Endothelial cell (in vitro differentiated cells): ENCODE measurements at places on chromosomes 11 and 22. TPM values are rescaled to one million over a fixed set of nuclear protein-coding genes. Genes with fewer than 3 reads are reported as not detected.

GRCh38 chr11:126147208-126148111 is 64.0 kb downstream of the RPUSD4 start:
- H3K4me1 ChIP-seq = peaks cover 8% of the 10 kb centered on the region
- H3K36me3 ChIP-seq = no peaks in the 10 kb centered on the region
- no peak overlapping the region for H3K4me3 ChIP-seq
- peaks cover 4% of the 10 kb centered on the region for H3K27me3 ChIP-seq
- no peak for DNase-seq

GRCh38 chr11:47987310-47987709 is 7.0 kb downstream of the PTPRJ start:
- H3K27ac ChIP-seq = no peak overlapping the region
- no peaks in the 10 kb centered on the region for H3K36me3 ChIP-seq
- peaks cover 3% of the 10 kb centered on the region for H3K27me3 ChIP-seq
- H3K4me1 ChIP-seq = peaks cover 18% of the 10 kb centered on the region
- no peak for DNase-seq

DNA sequence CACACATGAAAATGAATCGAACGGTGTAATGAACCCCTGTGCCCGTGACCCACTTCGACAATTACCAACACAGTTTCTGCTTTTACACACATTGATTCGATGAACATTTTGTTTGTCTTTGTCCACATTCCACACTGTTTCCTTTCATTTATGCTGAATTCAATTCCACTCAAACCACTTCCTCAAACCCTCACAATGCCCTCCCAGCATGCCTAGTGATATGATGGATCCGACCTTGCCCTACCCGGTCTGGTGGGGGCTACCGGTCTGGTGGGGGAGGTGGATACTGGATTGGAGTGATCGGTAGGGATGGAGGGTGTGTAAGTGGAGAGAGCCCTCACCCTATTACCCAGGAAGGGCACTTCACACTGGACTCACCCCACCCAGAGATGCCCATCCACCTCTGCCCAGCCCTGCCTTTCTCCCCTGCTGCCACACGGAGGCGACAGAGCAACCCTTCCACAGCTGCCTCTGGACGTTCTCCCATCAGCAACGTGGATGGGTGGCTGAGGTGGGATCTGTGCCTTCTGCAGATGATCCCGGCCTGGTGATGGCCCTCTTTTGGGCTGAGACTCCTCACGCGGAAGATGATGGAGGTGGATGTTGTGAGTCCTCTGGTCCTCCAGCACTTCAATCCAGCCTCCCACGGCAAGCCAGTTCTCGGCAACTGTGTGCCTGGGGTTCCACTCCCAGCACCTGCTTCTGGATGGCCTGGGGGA is 33.0 kb upstream of the P2RY2 start:
- no peak overlapping the region for H3K27ac ChIP-seq
- no peak overlapping the region for H3K4me3 ChIP-seq
- peaks cover 3% of the 10 kb centered on the region for H3K27me3 ChIP-seq
- peaks cover 7% of the 10 kb centered on the region for H3K4me1 ChIP-seq

GRCh38 chr22:29313126-29313575 is 2.3 kb downstream of the RASL10A start:
- peak overlapping the region; percentile 77 for H3K27ac ChIP-seq
- peak overlapping the region; percentile 65 for H3K4me3 ChIP-seq
- peaks cover 38% of the 10 kb centered on the region for H3K4me1 ChIP-seq

ADAMTS8 gene
- total RNA-seq = 0.31 TPM

- peaks cover 10% of the 10 kb centered on the region for H3K4me1 ChIP-seq
- H3K36me3 ChIP-seq = peaks cover 3% of the 10 kb centered on the region
- peak; percentile 77 for DNase-seq
Observed at GRCh38 chr22:27670701-27671412, 130.7 kb downstream of the MN1 start.

- H3K27ac ChIP-seq = no peak overlapping the region
- peaks cover 42% of the 10 kb centered on the region for H3K4me1 ChIP-seq
- no peak overlapping the region for H3K4me3 ChIP-seq
- peaks cover 7% of the 10 kb centered on the region for H3K27me3 ChIP-seq
Observed at GRCh38 chr22:31940506-31940905, 3.8 kb upstream of the YWHAH start.

NF2 gene
- total RNA-seq = 44.3 TPM

DNA sequence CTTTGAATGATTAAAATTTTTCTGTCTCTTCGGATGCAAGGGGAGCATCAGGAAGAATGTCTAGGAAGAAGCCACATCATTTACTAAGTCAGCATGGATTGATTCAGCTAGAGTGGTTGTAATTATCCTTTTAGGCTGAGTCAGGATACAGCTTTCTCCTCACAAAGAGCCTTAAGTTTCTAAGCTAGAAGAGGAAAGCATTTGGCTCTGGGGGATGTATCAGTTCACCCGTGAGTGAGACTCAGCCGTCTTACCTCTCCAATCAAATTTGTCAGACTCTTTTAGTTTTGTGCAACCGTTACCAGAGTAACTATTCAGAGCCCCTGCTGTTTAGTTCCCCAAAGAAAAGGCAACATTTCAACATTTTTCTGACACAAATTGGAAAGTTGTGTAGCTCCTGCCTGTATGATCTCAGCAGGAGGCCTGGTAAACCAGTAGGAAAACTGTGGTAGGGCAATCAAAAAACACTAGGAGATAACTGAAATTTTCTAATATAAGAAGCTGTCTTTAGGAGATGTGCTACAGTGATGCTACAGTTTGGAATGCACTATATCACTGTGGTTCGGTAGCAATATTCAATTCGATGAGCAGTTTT is 432.4 kb upstream of the LUZP2 start:
- no peak overlapping the region for H3K4me3 ChIP-seq
- no peaks in the 10 kb centered on the region for H3K4me1 ChIP-seq
- no peaks in the 10 kb centered on the region for H3K27me3 ChIP-seq
- no peak for DNase-seq

MEI1 gene
- 0.38 TPM for total RNA-seq

DNA sequence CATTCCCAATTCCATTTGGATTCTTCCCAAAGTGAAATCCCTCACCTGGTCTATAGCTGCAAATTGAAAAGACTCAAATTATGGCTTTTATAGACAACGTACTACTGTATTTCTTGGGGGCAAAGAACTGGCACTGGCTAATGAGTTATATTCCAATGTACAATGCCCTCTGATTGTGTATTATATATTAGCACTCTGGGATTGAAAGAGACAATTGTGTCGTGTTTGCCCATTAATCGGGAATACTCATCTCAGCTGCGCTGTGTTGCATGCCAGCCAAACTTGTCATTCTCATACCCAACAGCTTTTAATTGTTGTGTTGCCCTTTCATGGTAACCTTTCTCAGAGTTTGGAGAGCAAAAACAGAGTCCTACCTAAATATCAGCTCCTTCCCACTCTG is 55.0 kb upstream of the ZBTB44 start:
- no peaks in the 10 kb centered on the region for H3K36me3 ChIP-seq
- DNase-seq = no peak
- no peaks in the 10 kb centered on the region for H3K4me1 ChIP-seq
- no peak overlapping the region for H3K4me3 ChIP-seq
- no peaks in the 10 kb centered on the region for H3K27me3 ChIP-seq

- H3K4me1 ChIP-seq = no peaks in the 10 kb centered on the region
- no peak for DNase-seq
- peaks cover 2% of the 10 kb centered on the region for H3K27me3 ChIP-seq
- H3K36me3 ChIP-seq = no peaks in the 10 kb centered on the region
- H3K27ac ChIP-seq = no peak overlapping the region
Observed at GRCh38 chr11:111059726-111060125, 185.8 kb upstream of the POU2AF2 start.

DNA sequence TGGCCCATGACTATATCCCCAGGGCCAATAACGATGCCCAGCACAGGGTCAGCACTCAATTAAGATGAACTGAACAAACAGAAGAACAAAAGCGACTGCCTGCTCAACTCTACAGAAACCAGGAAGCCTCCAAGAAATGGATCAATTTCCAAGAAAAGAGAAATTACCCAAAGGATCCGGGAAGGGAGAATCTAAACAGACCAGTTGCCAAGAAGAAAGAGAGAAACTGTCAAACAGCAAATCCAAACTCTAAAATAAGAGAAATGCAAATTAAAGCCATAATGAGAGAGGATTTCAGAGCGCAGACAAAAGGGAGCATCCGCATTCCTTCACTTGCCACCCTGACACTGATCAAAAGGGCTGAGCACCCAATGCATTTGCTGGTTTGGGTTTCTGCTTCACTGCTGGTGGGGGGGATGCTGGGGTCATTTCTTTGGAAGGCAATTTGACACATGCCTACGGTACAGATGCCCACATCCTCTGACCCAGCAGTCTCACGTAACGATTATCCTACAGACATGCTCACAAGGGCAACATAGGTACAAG is 37.7 kb upstream of the RFPL3 start:
- no peak for DNase-seq
- peaks cover 2% of the 10 kb centered on the region for H3K4me1 ChIP-seq
- H3K36me3 ChIP-seq = no peaks in the 10 kb centered on the region
- no peak overlapping the region for H3K27ac ChIP-seq
- peaks cover 2% of the 10 kb centered on the region for H3K27me3 ChIP-seq
- H3K4me3 ChIP-seq = no peak overlapping the region

DNA sequence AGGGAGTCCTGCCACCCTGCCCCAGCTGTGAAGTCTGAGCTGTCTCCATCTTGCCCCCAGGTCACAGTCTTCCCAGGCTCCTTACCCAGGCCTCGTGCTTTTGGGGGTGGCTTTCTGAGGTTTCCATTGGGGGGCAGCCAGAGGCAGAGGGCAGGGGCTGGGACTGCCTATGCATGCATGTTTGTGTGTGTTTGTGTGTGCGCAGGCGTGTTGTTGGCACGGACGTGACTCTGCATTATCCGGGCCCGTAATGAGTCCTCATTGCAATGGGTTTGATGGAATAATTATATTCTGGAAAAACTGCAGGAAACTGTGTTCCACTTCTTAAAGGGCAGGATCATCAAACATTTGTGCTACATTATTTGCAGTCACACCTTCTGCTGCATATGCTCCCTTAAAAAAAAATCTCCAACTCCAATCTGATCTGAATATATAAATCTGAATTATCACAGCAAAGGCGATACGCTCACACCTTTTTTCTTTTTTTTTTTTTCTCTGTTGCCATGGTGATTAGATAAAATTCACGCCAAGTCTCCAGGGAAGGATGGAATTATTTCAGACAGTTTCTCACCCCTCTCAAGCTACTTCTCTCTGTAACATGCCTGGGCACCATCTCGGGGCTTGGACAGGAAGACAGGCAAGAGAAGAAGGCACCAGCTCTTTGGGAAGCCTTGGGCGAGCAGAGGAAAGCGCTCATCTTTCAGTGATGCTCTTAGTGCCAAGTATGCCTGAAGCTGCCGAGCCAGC is 45.9 kb downstream of the DSCAML1 start:
- H3K27me3 ChIP-seq = peaks cover 5% of the 10 kb centered on the region
- H3K4me1 ChIP-seq = no peaks in the 10 kb centered on the region
- H3K4me3 ChIP-seq = no peak overlapping the region
- no peak overlapping the region for H3K27ac ChIP-seq
- no peaks in the 10 kb centered on the region for H3K36me3 ChIP-seq
- no peak for DNase-seq

RIMBP3C gene
- 0.18 TPM for total RNA-seq

DNA sequence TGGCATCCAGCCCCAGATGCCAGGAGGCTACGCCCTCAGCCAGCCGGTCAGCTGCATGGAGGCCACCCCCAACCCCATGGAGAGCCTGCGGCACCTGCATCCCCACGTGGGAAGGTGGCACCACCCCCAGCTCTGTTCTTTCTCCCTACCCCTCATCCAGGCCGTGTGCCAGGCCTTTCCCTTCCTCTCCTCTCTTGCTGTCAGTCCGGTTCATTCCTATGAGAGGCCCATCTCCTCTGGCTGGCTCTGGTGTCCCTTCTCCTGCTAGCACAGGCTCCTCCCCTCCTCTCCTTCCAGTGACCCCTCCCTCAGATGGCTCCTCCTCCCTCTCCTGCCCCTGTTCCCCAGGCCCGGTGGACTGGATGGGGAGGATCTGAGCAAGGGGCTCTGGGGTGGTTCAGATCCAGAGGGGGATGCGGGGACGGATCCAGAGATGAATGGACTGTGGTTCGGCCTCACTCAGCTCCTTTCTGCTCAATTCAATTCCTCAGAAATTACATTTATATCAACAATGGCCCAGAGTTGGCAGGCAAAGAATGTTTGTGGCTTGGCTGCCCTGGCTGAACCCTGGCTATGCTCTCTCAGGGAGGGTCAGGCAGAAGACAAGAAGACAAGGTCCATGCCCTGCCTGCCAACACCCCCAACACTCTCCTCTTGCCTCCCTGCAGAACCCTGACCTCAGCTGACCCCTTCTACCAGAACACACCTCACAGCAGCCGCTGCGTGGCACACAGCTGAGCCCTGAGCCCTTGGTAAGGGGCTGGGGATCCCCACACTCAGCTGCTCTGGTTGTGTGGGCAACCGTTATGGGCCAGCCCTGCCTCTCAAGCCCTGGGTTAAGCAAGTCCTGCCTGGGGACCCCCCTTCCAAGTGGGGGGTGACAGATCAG is 18.5 kb upstream of the LRRC10B start:
- no peak for DNase-seq
- peaks cover 9% of the 10 kb centered on the region for H3K36me3 ChIP-seq
- peaks cover 18% of the 10 kb centered on the region for H3K27me3 ChIP-seq

CRYBB3 gene
- 0.97 TPM for total RNA-seq

DNA sequence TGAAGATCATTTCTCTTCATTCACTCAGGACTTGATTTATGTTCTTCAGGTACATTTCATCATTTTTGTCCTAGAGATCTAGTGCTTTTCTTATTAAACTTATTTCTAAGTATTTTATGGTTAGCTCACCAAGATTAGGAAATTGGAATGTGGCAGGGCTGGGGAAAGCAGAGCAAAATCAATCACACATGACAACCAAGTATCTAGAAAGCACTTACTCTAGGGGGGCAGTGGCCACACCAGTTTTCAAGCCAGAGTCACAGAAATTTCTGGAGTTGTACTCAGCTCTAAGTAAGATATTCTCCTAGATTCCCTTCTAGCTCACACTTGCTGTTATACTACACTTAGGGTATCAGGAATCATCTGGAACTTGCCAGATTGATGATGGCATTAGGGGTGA is 33.3 kb upstream of the MYEOV start:
- peaks cover 2% of the 10 kb centered on the region for H3K27me3 ChIP-seq
- H3K4me1 ChIP-seq = no peaks in the 10 kb centered on the region
- peaks cover 7% of the 10 kb centered on the region for H3K36me3 ChIP-seq
- H3K4me3 ChIP-seq = no peak overlapping the region
- H3K27ac ChIP-seq = no peak overlapping the region

CBLIF gene
- total RNA-seq = not detected

DNA sequence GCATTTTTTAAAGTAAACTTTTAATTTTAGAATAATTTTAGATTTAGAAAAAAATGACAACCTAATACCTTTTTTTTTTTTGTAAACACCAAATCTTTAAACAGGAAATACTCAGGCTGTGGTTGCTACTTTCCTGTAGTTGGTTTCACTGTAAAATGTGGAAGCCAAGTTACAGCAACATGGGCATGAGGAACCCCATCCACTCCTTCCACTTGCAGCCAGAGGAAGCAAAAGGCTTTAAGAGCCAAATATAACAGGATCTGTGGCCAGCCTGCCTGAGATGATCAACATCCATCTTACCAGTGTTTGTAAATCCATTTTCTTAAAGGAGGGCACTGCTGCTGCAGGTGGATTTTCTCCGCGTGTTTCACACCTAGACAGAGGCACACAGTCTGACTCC is 66.2 kb downstream of the TNRC6B start:
- H3K27ac ChIP-seq = no peak overlapping the region
- no peak for DNase-seq
- H3K27me3 ChIP-seq = no peaks in the 10 kb centered on the region
- no peak overlapping the region for H3K4me3 ChIP-seq
- no peaks in the 10 kb centered on the region for H3K36me3 ChIP-seq

CD248 gene
- total RNA-seq = 2.9 TPM

GLYATL2 gene
- 0.62 TPM for total RNA-seq

DLG2 gene
- total RNA-seq = 5.1 TPM
